ENCODE measurements at places on chromosomes 4 and X.

- DNase-seq: peak; percentile 40
Observed at GRCh38 chrX:67601771-67602170, 58.0 kb downstream of the AR start.

DNA sequence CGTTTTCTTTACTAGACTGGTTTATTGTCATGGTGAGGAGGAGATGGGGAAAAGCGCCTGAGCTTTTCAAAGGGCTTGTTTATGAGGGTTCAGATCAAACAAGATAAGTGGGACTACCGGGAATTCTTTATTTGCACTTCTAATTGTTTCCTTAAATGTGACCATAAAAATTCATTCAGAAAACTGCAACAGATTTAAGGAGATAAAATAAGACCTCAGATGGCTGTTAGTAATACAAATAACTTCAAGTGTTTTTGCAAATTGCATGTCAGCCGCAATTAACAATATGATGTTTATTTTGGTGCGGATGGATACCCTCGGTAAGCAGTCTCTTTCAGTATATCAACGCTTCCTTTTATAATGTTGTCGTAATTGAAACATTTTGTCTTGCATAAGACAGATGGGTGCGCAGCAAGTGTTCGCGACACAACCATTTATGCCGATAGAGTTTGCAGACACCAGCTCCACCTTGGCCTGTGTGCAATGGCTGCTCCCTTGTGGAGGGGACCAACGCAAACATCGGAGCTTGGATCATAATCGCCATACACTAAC lies 151.0 kb downstream of the C4orf33 start:
- DNase-seq: no peak

GRCh38 chr4:122772986-122773385 lies 40.5 kb downstream of the BBS12 start:
- DNase-seq: no peak

DNA sequence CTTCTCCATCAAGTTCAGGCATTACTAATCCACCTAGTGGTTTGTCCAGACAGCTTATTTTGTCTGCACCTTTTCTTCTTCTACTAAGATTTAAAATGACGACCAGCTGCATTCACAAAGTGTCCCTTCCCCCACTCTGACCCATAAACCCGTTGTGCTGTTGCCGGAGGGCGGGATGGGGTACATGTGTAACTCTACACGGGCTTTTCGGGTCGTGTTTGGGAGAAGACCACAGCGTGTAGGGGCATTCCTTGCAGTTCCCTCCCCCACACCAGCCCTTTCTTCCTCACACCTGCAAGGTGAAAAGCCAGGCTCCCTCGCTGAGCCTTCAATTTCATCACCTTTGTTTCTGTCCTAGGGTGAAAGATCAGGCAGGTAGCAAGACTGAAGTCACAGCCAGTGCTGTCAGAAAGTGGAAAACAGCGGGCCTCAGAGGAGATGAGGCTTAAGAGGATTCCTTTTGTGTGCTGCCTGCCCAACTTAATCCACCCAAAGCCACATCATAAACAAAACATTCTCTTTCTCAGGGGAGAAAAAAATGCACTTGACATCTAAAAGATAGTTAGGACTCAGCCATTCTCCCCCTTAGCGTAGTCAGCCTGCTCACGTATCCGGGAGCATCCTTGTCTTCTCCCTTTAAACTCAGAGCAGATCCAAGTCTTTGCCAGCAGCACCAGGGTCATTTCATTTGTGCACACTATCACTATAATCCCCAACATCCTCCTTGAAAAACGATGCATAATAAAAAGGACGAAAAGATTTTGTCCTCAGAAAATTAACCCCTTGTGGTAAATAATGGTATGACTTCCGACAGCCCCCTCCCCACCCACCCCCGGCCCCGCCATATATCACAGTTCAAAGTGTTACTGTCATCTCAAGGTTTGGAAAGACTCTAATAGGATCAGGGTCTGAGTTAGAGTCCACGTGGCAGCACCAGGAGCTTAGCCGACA lies 599.0 kb downstream of the RAB28 start:
- no peak for DNase-seq

GRCh38 chr4:147407261-147408045 lies 73.4 kb upstream of the EDNRA start:
- no peak for DNase-seq

- DNase-seq: peak; percentile 31
Observed at GRCh38 chrX:15761564-15762191, 23.6 kb downstream of the CA5B start.

GRCh38 chrX:134546187-134546586 lies 86.2 kb downstream of the HPRT1 start:
- no peak for DNase-seq

- no peak for DNase-seq
Observed at GRCh38 chrX:77795124-77795523, 9.1 kb upstream of the ATRX start.

DNA sequence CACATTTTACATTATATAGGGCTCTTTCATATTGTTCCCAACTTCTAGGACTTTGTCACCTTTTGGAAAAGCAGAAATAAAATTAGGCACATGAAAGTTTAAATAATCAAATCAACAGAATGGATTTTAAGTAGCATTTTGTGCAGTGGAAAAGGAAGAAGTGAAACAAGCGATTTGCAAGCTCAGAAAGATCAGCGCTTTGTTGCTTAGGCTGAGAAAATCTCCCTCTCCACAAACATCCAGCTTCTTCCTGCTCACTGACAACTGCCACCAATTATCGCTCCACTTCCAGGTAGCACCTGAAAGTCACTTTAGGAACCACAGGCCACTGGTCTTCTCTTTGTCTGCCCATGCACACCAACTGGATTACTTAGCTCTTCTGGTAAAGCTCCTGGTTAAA lies 2.0 kb upstream of the PDK3 start:
- no peak for DNase-seq

GRCh38 chr4:120613778-120614177 lies 308.7 kb downstream of the PRDM5 start:
- DNase-seq: no peak
